ENCODE measurements at places on chromosomes 12 and 14.

DNA sequence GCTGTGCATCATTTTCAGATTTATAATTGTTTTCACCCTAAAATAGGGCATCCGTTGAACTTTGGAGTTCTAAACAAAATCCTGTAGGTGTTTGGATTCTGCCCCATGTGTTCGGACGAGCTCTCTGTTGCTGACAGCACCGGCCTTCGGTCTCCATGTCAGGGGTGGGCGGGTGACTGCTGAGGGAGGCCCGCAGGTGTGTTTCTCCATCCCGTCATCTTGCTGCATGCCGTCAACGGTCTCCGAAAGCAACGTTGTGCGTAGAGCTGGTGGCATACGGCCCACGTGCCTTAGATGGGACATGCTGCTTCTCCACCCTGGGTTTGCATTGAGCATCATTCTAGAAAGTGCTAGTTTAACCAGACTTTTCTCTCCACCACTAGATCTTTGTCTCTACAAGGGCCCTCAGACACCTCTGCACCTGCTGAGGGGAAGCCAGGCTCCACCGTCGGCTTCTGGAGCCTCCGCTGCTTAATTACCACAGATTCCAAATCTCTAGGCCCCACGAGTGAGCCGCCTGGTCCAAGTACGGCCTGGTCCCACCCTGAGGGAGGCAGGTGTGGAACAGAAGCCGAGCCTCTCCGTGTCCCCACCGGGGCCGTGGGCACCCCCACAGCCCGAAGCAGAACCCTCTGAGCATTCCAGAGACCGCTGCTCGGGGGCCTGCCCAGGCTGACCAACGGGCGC lies 15.7 kb upstream of the AMN start:
- no peak for DNase-seq

- DNase-seq = no peak
Observed at GRCh38 chr12:4242595-4242994, 31.0 kb upstream of the CCND2 start.

- no peak for DNase-seq
Observed at GRCh38 chr12:65685514-65685913, 138.8 kb upstream of the HMGA2 start.

GRCh38 chr12:49201595-49202295 lies 12.9 kb upstream of the TUBA1A start:
- DNase-seq = no peak

GRCh38 chr14:22737052-22737451 lies 29.4 kb upstream of the OXA1L start:
- no peak for DNase-seq

GRCh38 chr12:66287275-66287674 lies 15.0 kb upstream of the HELB start:
- DNase-seq = no peak

- DNase-seq = no peak
Observed at GRCh38 chr12:30019366-30020140, 235.8 kb upstream of the TMTC1 start.

- DNase-seq = no peak
Observed at GRCh38 chr12:24960222-24960855, 11.4 kb upstream of the BCAT1 start.

GRCh38 chr14:52868911-52869618 lies 77.7 kb upstream of the GNPNAT1 start:
- no peak for DNase-seq

GRCh38 chr12:40827683-40828592 lies 135.7 kb downstream of the CNTN1 start:
- DNase-seq = no peak

DNA sequence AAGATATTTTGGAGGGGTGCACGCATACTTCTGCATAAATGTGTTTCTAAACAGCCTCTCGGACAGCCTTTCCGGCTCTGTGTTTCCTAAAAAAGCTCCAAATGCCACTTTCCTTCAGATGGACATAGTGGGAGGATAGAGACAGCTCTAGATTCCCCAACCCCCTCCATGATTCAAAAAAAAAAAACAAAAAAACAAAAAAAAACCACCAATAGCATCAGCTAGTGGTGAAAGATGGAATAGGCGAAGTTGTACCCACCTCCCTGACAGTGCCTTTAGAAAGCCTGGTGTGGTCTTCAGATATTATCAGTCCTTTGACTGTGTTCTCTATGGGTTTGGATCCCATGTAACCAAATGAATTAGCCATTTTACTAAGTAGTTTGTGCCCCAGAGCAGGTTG lies 94.1 kb downstream of the PHETA1 start:
- DNase-seq = no peak

- DNase-seq = no peak
Observed at GRCh38 chr14:62691647-62692489, 353.4 kb downstream of the KCNH5 start.

DNA sequence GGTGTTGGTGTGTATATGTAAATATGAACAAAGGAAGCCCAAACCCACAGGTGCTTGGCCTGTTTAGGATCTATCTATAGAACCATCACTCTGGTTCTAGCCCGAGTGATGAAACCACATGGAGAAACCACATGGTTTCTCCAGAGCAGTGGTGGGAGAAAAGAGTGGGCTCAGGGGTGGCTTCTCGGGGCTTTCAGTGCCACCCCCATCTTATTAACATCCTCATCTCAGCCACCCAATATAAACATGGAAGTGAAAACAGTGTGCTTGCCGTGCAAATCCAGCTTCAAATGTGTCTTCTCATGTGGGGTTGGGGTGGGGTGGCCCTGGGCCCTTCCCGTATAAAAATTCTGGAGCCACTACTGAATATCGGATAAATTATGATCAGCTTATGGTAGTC lies 109.0 kb downstream of the STAB2 start:
- DNase-seq = no peak

GRCh38 chr12:113655479-113655878 lies 183.8 kb upstream of the LHX5 start:
- no peak for DNase-seq

GRCh38 chr12:124774054-124774461 lies 89.6 kb downstream of the SCARB1 start:
- DNase-seq = no peak

DNA sequence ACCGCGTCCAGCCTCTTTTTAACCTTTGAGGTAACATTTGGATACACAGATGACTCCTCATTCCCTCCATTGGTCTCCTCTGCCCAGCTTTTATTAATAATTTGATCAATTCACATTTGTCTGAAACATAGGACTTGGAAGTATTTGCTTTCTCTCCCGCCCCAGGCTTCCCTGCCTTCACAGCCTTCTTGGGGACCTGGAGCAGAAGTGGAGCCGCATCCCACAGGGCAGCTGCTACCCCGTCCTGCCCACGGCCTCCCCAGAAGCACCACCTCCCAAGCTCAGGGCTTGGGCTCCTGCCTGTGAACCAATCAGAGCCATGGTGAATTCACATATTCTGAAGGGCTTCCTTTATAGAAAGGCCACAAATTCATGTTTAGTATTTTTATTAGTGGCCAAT lies 97.6 kb downstream of the PIWIL1 start:
- DNase-seq = no peak

DNA sequence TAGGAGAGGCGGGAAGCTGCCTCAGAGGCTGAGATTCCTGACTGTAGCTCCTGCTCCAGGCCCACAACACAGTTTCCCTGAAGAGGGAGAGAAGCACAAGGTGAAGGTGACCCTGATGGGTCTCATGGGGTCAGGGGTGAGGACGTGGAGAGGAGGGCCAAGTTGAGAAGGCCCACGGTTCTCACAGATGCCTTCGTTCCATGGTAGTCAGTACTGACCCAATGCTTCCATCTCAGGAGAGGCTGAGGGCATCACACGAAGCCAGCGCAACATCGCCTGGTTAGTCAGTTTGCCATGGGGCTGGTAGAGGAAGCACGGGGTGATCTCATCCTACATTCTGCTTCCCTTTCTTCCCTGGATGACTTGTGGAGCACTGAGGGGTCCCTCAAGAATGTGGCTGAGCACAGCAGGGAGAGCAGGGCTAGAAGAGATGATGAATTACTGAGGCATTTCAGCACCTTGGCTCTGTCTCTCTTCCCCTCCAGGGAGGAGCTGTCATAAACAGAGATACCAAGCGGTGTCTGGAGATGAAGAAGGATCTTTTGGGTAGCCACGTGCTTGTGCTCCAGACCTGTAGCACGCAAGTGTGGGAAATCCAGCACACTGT lies 51.9 kb downstream of the GALNT8 start:
- no peak for DNase-seq

DNA sequence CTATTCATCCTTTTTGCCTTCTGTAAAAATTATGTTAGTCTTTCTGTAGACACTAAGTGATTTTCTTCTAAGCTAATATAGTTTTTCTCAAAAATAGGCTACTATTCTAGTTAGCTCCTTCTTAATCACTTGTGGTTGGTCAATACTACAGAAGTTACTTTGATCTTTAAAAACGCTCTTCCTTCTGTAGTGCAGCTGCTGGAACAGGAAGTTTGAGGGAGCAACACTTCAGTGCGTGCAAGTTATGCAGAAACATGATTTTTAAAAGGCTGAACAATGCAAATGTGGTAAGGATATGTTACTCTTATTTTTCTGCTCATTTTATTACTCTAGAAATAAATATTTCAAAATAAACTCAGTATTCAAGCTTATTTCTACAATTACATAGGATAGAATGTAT lies 11.1 kb upstream of the RERGL start:
- no peak for DNase-seq

GRCh38 chr12:116458492-116458891 lies 100.7 kb upstream of the MAP1LC3B2 start:
- no peak for DNase-seq

DNA sequence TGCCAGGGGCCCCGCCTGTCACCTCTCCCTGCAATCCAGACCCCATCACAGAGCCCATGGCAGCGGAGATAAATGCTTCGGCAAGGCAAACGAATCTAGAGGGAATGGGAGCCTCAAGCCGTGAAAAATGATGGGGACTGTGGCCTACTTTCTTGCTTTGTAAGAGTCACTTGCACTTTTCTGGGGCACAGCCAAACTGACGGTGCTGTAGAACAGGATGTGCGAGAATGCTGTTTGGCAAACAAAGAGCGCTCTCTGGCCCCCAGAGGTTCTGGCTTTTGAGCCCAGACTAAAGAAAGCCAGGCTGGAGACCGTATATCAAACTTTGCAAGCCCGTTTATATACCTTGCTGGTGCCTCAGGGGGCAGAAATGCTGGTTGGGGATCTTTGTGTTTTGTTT lies 108.7 kb downstream of the CACNA1C start:
- DNase-seq = no peak

- peak; percentile 66 for DNase-seq
Observed at GRCh38 chr14:92121670-92122350, at the start of the genes CPSF2 and NDUFB1. TSS of gene CPSF2 (plus strand) at chr14:92121969. CDS start at chr14:92130985, 9,016 bp downstream. TSS of gene NDUFB1 (minus strand) at chr14:92121706. CDS start at chr14:92117637, 4,069 bp downstream.

DNA sequence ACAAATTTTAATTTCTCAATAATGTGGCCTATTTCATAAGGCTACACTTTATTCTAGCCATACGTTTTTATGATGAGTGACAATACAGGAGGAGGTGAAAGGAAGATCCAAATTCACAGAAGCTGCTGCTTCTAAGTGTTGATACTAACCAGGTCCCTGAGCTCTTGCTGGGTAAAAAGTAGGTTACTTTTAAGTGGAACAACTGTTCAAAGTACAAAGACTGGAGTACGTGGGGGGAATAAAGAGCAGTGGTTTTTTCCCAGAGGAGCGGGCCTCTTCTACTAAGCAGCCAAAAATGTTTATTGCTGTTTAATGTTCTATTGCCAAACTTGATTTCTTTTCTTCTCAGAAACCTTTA lies 301.8 kb downstream of the AEBP2 start:
- DNase-seq = no peak

- DNase-seq = no peak
Observed at GRCh38 chr12:120259418-120260202, 5.9 kb downstream of the PXN start.

- DNase-seq = no peak
Observed at GRCh38 chr12:127660961-127661360, 606.0 kb upstream of the TMEM132C start.

DNA sequence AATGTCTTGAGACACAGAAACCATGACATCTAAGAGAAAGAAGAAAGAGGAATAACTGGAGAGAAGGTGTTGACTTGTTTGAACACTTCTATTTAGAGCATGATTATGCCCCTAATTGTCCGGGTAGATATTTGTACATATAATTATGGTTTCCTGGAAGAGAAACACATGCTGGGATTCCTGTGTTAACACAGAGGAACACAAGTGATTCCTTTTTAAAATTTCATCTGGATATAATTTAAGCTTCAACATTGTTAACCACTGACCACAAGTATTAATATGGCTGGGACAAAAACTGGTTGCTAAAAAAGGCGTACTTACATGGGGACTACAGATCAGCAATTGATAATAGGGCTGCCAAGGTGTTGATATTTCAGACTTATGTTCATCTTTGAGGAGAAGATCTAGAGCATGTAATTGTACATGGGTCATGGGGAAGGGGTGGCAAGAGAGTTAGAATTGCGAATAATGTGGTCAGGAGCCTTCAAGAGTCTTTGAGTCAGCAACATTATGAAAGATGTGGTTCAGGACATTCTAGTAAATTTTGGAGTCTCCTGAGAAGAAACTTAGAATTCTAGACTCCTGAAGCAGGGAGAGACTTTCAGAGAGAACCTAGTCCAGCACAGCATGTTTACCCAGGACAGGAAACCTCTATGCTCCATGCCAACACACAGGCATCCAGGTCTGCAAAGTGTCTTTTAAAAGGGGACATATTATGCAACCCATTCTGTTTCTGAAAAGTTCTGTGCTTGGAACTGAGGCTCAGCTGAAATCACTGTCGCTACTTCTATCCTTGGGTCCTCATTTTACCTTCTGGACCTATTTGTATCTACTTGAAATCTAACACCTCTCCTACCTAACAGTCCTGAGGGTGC lies 56.5 kb downstream of the SLC38A1 start:
- no peak for DNase-seq

DNA sequence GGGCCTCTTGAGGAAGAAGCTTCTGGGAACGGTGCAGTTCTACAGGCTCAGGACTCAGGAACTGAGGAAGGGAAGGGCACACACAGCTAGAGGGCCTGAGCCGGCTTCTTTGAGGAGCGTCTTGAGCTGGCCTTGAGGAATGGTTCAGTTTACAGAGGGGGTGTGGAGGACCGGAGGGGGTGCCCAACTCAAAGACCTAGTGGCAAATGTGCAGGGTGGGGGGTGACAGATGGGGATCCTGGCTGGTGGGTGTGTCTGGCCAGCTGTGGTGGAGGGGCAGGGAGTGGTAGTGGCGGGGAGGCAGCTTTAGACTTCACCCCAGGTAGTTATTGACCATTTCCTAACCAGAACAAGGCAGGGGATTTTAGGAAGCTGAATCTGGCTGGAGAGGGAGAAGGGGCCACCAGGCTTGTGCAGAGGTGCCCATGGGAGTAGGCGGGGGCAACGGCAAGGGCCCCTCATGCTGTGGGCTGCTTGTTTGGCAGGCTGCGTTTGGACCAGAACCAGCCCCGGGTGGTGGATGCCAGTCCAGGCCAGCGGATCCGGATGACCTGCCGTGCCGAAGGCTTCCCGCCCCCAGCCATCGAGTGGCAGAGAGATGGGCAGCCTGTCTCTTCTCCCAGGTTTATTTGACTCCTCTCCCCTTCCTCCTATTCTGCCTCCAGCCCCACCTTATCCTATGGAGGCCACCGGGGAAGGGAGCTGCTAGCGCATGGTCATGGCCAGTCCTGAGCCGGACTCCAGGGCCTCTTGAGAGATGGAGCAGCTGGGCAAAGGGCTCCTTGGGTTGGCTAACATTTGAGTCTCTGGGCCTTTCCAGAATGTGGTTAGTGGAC lies 27.8 kb downstream of the PAPLN start:
- no peak for DNase-seq
